ENCODE measurements at places on chromosomes 3 and 15. TPM values are rescaled to one million over a fixed set of nuclear protein-coding genes. Genes with fewer than 3 reads are reported as not detected.

GRCh38 chr3:167843886-167844285, 108.4 kb downstream of the SERPINI1 start:
- no peak for DNase-seq

DNA sequence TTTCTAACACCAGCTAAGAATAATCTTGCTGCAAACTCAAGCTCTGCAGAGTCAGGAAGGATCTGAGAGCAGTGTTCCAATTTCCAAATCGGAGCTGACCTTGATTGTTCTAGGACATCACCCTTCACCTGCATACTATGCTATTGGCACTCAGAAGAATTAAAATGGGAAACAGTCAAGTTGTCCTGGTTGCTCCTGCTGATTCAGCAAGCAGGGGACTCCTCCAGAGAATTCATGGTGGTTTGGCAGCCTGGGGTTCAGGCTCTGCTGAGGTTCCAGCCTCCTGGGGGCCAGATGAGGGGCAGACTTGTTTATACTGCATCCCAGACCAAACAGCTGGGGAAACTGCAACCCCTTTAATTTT, 213.7 kb upstream of the ADAMTS9 start:
- no peak for DNase-seq

GRCh38 chr15:27260523-27260922, 289.5 kb downstream of the GABRG3 start:
- no peak for DNase-seq

DNA sequence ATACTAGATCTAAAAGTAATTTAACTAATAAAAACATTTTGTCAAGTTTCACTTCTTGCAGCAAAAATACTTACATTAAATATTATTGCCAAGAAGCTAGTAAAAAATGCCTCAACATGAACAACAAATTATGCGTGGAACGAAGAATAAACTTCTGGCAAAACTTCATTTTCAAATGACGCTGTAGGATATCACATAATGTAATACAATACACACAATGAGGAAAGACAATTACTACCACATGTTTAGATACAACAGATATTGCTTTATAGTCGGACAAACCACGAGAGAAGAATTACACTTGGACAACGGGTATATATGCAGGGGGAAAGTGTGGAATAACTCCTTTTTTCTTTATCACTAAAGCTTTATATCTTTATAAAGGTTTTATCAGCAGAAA, 21.6 kb downstream of the P3H2 start:
- DNase-seq = peak; percentile 57

DNA sequence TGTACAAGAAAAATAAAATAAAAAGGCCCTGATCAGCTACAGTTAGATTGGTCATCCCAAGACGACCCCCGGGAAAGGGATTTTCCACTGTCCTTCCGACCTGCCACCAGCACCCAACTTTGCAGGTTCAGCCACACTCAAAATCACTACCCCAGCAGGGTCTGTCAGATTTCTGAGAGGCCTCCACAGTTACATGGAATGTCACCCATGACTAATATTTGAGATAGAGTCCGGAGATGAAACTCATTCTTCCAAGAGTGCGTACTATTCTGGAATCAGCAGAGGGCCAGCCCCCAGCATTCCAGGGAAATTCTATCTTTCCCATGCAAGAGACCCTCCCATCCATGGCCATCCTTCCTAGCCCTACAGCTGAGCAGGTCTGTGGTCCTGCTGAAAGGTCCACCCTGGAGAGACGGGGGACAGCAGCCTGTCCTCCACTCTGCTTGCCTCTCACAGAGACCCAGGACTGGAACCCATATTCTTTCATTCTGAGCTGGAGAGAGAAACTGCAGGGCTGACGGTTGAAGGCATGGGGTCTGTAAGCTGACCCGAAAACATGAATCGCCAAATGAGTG, 5.8 kb downstream of the LIPC start:
- DNase-seq = no peak

DNA sequence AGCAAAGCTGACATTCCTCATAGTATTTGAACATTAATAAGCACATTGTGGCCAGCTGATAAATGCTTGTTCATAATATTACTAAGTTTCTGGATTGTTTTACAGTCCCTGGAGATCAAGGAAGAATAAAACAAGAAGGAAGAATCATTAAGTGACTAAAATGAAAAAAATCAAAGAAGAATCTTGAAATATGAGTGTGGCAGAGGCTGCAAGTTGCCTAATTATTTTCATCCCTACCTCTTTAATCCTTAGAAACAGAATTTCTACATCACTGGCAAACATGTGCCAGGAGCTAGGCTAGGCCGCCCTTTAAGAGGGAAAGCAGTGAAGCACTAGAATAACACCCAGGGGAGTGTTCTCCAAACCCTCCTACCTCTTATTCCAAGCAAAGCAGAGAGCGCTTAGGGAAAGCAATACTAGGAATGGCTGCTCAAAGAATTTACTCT, 98.9 kb downstream of the MAGI1 start:
- no peak for DNase-seq

GRCh38 chr3:134535186-134535970, 49.5 kb downstream of the CEP63 start:
- no peak for DNase-seq

DNA sequence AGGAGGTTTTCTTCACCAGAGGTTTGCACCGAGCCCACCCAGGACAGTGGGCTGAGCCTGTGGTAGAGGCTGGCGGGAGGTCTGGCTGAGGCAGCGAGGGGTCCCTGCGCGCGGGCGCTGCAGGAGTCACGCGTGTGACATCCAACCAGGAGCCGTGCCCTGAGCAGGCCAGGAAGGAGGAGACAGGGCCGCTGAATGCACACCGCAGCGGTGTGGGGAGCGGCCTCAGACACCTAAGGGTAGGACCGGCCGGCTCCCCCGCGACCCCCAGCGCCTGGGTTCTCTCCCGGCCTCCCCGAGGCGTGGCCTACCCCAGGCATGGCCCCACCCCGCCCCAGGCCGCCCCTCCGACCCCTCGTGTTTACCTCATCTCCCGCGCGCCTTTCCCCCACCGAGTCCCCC, 412 bp downstream of the SLC41A3 start:
- DNase-seq = peak; percentile 44

DNA sequence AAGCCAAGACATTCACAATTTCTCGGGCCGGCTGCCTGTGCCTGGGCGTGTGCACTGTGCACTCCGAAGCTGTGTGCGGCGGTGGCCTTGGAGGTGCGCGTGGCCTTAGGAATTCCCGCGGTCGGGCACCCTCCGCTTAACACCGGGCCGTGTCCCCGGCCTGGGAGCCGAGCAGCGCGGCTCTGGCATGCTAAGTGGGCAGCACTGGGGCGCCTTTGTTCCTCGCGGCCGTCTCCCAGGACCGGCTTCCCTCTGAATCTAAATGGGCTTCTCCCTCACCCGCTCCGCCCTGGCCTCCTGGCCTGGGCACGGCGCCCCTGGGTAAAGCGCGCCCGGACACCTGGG, 498 bp upstream of the ARNT2 start:
- no peak for DNase-seq

DNA sequence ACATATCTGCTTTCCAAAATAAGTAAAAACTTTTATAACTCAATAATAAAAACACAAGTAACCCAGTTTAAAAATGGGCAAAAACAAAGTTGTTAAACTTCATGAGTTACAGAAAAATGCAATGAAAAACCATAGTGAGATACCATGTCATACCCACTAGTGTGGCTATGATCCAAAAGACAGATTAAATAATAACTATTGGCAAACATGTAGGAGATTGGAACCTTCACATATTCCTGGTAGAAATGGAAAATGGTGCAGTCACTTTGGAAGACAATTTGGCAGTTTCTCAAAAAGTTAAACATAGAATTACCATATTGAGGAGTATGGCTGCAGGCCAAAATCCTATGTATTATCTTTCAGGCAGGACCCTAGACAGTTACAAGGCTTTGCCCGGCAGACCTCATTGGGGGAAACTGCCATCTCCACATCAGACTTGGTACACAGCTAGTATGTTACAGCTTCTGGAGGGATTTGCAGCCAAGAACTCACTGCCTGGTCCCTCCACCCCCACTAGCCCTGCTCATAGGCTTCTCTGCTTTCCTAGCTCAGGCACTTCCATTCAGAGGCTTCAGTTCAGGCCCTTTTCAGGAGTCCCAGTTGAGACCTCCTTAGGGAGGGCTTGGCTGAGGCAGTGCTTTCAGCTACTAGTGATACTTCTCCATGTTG, 147.8 kb downstream of the NEK10 start:
- DNase-seq = no peak

- DNase-seq = no peak
These were observed 79.0 kb upstream of the RARB start for GRCh38 chr3:25349095-25349494.

GRCh38 chr15:89847101-89847500, 32.4 kb upstream of the ANPEP start:
- DNase-seq = no peak

- DNase-seq = no peak
These were observed 301.2 kb downstream of the RPLP1 start for GRCh38 chr15:69753867-69754266.

DNA sequence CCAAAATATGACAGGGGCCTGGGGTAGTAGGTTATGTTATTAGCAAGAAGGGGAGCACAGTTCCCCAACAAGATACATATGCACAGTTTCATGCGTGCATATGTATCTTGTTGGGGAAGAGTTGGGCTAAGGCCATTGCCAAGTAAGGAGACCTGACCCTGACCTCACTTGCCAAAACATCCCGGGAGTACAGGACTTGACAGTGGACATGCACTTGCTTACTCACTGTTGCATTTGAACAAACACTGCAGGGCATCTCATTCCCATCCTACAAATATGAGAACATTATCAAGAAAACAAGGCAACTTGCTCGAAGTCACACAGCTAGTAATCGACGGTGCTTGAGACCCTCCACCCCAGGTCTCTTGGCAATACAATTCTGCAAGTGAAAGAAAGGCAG, 4.8 kb upstream of the CAMP start:
- no peak for DNase-seq

DNA sequence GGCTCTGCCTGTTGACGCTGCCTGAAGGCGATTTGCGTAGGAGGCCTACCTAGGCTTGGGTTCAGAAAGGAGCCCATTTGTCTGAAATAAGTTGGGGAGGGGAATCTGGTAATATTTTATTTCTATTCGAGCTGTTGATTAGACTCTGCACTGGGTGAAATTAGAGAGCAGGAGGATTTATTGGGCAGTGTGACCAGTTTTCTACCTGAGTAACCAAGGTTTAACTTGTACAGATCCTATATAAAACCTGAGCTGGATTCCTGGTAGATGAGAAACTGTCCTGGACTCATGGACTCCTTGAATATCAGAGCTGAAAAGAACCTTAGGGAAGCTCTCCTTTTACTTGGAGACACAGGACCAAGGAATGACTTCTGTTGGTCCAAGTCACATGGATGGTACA, 19.6 kb upstream of the GPR156 start:
- no peak for DNase-seq

DNA sequence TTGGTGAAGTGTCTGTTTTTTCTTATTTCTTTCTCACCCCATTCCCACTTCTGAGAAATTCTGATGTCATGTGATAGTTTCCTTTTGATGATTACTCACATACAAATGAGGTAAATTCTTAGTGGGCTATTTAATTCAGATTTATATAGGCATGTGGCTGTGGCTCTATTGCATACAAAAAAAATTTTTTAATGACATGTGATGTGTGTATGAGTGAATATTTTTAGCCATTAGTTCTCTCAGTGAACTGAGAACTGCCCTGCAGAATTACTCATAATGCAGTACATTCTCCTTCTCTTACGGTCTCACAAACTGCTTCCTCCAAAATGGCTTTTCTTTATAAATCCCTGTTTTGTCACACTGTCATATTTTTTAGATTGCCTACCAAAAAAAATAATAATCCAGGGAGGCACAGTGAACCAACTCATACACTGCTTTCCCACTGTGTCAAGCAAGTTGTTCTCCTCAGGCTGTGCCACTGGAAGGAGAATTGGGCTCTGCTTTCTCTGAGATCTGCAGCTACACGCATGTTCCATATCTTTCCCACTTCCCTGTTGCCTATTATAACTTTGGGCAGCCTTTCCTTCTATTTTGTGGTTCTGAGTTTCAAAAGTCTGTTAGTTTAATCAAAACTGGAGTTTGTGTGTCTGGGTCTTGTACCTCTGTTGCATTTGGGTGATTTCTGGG, 415.7 kb upstream of the THBS1 start:
- no peak for DNase-seq

DNA sequence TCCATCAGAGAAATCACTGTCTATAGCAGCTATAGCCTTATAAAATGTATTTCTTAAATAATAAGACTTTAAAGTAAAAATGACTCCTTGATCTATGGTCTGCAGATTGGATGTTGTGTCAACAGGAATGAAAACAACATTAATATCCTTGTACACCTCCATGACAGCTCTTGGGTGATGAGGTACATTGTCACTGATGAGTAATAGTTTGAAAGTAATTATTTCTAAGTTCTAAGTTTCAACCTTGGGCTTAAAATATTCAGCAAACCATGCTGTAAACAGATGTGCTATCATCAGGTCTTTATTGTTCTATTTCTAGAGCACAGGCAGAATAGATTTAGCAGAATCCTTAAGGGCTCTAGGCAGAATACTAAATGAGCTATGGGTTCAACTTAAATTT, 568.2 kb upstream of the BCHE start:
- no peak for DNase-seq

- no peak for DNase-seq
These were observed 917.0 kb downstream of the TUSC7 start for GRCh38 chr3:117626577-117626976.

DNA sequence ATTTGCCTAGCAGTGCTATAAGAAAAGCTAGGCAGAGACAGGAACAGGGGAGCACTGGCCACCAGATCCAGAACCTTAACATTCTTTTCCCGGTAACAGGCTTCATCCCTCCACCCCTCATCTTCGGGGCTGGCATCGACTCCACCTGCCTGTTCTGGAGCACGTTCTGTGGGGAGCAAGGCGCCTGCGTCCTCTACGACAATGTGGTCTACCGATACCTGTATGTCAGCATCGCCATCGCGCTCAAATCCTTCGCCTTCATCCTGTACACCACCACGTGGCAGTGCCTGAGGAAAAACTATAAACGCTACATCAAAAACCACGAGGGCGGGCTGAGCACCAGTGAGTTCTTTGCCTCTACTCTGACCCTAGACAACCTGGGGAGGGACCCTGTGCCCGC, 231.0 kb upstream of the ST8SIA2 start:
- no peak for DNase-seq

The SGO1 gene
- total RNA-seq = 26.0 TPM

The MOBP gene
- not detected for total RNA-seq

The CFAP92 gene
- 0.36 TPM for total RNA-seq

The GRK7 gene
- not detected for total RNA-seq

The BDH1 gene
- 14.5 TPM for total RNA-seq

The MPI gene
- 142 TPM for total RNA-seq

The SLC22A13 gene
- total RNA-seq = 0.29 TPM

The CCR3 gene
- 0.10 TPM for total RNA-seq

The HTR3E gene
- total RNA-seq = not detected

The FEZF2 gene
- total RNA-seq = not detected

The CAMP gene
- total RNA-seq = 0.20 TPM

The MCTP2 gene
- total RNA-seq = 39.5 TPM

The RPL32 gene
- 1,815 TPM for total RNA-seq

The USP50 gene
- not detected for total RNA-seq

The PLCH1 gene
- total RNA-seq = 0.60 TPM

The SYNM gene
- 7.3 TPM for total RNA-seq

The NR1I2 gene
- total RNA-seq = not detected

The USF3 gene
- 10.6 TPM for total RNA-seq

The GOLGA6D gene
- not detected for total RNA-seq

The AHSG gene
- not detected for total RNA-seq
